Activated effector memory CD4-positive, alpha-beta T cell treated with anti-CD3 and anti-CD28 coated beads, Interleukin-2, amount 50 U/mL, for 16 hours (primary cell): ENCODE measurements at places on chromosomes 6 and 20.

- no peak for DNase-seq
Measured at GRCh38 chr20:44153636-44154043, 33.3 kb downstream of the JPH2 start.

GRCh38 chr6:83442752-83443151, 11.9 kb upstream of the ME1 start:
- DNase-seq = no peak

DNA sequence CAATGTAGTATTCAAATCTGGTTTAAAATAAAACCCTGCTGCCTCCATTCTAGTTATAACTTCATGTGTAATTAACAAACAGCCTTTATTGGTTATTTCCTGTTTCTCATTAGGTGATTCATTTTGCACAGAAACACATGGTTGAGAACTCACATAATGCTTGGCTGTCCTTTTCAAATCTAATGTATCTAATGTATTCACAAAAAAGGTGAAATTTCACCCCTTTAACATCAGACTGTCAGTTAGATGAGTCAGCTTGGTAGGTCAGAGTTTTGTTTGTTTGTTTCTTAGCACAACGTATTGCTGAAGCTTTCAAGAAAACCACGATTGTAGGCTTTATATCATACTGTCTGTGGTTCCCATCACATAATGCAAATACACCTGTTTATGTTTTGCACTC, 78.7 kb upstream of the TMEM30A start:
- no peak for DNase-seq

GRCh38 chr6:2531426-2532215, 219.1 kb downstream of the MYLK4 start:
- DNase-seq = no peak

DNA sequence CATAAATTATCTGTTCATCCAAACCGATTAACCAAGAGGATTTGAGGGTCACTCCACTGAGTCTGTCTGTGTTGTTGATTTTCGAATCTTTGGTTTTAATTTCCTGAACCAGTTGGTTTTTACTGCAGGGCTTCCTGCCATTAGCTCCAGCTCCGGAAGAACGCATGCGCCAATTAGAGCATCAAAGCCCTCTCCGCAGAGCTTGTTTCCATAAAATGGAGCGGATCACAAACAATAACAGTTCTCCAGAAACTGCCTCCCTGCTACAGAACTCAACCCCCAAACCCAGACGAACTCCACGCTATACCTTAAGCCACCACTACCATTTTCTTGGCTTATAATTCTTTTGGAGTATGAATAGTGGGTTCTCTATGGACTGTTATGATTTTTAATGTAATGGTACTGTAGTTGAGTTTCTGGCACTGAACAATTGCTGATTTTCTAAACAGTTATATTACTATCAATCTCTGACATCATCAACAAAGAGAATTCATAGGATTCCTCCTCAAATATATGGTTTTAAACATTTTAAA, 13.8 kb downstream of the TFAP2A start:
- no peak for DNase-seq

DNA sequence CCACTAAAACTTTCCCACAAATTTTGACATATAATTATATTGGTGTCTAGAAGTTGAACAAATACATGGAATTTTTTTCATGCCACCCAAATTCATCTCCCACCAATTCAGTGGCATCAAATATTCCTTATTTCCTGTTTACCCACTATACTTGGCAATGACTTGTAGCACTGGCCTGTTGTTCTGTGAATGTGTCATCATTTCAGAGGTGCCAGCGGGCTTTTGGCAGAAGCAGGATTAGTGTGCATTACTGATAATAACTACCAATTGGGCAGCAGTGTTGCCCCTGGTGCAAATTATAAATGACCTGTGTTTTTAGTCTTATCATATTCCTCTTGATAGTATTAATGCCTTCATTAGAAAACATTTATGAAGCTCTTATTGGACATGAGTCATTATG, 121.3 kb downstream of the TFAP2B start:
- DNase-seq = no peak

GRCh38 chr6:15517600-15517999, 145.2 kb downstream of the DTNBP1 start:
- peak; percentile 54 for DNase-seq
